Activated naive CD4-positive, alpha-beta T cell treated with Interleukin-2 at 50 U/mL for 16 hours (primary cell): ENCODE measurements at places on chromosomes 13 and 19.

DNA sequence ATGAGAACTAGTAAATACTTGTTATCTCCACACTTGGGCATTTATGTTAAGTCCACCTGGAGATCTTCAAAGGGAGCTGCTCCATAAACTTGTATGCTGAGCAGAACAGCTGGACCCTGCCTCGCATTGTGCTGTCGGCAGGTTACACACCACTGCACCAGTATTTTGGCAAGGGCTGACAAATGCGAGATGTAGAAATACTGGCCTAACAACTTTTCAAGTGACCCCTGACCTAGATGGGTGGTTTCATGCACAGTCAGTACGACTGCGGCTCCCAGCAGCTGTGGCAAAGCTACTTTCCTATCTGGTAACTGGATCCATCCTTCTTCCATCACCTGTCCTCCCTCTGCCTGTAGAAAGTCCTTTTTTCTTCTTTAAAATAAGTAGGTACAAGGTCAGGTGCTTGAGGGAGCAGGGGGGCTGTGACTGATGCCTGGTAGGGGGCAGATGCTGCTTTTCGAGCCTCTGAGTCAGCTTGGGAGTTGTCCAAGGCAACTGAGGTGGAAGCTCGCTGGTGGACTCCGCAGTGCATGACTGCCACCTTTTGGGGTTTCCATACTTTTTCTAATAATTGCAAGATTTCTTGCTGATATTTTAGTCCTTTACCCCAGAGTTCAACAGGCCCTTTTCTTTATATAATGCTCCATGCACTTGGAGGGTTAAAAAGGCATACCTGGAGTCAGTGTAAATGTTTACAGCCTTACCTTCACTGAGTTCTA, 86.8 kb downstream of the SLC25A15 start:
- DNase-seq = no peak

DNA sequence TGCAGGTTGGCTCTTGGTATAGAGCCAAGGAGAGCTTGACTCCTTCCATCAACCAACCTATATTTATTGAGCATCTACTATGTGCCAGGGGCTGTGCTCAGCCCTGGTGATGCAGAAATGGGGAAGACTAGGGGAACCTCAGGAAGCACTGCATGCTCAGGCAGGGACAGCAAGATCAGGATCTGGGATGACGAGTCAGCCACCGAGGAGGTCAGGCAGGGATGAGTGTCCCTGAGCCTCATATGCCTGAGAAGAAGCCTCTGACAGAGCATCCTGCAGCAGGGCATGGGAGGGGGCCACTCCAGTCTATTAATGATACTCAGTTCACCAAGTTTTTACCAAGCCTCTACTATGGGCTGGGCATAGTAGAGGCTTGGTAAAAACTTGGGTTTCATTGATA, 158.1 kb downstream of the KATNAL1 start:
- DNase-seq = no peak

DNA sequence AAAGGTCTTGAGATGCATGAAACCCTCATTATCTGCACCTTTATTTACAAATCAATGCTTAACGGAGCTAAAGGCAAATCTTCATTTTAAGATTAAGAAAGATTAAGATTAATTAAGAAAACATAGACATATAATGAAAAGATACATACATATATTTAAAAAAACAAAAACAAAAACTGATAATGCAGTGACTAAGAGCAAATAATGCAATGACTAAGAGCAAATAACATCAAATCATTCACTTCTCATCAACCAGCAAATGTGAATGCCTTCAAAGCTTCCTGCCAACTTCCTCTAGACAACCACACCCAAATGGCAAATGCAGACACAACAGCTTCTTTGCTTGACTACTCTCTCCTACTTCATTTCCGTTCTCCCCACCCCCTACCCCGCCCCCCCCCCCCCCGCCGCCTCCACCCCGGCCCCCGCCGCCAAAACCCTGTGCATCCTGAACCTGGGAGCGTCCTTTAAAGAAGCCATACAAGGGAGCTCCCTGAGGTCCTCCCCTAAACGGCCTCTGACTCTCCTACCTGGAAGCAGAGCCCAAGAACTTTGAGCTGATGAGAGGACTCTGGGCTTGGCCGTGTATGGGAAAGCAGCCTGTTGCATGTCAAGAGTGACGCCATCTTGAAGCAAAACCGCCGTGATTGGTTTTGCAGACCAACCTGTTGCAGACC, 24.5 kb downstream of the TEX101 start:
- DNase-seq = peak; percentile 22

- DNase-seq = no peak
Measured at GRCh38 chr19:48656840-48657474, 11.0 kb upstream of the CA11 start.

GRCh38 chr19:531753-532560, at the start of gene CDC34:
Gene CDC34 (plus strand): TSS chr19:531760. CDS start chr19:531932, 172 bp downstream.
- DNase-seq = no peak

GRCh38 chr13:61779456-61779855, 363.8 kb upstream of the PCDH20 start:
- DNase-seq = no peak

DNA sequence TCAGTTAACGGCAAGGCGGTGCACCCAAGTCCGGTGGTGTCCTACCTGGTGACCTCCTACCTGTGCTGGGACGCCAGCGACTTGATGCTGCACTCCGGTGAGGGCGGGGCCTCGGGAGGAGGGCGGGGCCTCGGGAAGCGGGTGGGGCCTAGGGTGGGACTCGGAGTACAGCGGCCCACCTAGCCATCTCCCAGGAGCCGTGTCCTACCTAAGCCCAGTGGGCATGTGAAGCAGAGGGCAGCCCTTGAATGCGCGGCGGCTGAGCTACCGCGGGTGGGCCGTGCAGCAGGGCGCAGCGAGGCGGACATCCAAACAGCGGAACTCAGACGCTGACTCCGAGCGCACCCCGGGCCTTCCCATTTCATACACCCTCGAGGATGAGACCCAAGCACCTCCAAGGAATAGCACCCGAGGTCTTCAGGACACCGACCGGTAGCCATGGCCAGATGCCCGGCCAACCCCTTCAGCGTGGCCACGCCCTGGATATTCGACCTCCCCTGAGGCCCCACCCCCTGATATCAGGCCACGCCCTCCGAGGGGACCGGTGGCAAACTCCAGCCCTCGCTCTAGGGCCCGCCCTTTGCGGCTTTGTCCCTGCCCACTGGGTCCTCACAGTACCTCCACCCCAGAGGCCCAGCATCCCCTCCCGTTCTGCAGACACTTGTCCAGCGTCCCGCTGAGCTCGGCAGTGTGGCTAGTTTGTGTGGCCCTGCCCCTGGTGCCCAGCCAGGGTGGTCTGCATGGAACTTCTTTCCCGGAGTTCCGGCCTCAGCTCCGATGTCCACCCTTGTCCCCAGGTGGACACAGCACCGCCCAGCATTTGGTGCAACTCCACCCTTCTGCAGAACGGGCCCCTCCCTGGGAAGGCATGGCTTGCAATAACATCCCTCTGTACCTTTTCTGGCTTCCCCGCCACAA, 5.4 kb downstream of the KLK1 start:
- peak; percentile 54 for DNase-seq

- DNase-seq = peak; percentile 11
Measured at GRCh38 chr13:44300895-44301638, 72.6 kb upstream of the SERP2 start.

DNA sequence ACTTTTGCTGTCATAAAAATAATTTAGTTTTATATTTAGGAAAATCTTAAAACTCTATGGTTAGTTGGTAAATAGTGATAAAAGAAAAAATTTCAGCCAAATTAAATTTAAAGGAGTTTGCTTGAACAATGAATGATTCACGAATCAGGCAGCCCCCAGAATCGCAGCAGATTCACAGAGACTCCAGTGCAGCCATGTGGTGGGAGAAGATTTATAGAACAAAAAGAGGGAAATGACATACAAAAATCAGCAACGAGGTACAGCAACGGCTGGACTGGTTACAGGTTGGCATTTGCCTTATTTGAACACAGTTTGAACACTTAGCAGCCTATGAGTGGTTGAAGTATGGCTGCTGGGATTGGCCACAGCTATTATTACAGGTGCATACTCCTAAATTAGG, 96.4 kb upstream of the MYCBP2 start:
- DNase-seq = no peak

DNA sequence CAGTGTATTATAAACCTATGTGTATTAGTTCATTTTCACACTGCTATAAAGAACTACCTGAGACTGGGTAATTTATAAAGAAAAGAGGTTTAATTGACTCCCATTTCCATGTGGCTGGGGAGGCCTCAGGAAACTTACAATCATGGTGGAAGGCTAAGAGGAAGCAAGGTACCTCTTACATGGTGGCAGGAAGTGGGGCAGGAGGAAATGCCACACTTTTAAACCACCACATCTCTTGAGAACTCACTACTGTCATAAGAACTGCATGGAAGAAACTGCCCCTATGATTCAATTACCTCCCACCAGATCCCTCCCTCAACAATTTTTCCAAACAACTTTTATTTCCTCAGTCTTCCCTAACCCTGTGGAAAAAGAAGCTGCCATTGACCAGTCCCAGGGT, 14.5 kb upstream of the TPP2 start:
- no peak for DNase-seq

DNA sequence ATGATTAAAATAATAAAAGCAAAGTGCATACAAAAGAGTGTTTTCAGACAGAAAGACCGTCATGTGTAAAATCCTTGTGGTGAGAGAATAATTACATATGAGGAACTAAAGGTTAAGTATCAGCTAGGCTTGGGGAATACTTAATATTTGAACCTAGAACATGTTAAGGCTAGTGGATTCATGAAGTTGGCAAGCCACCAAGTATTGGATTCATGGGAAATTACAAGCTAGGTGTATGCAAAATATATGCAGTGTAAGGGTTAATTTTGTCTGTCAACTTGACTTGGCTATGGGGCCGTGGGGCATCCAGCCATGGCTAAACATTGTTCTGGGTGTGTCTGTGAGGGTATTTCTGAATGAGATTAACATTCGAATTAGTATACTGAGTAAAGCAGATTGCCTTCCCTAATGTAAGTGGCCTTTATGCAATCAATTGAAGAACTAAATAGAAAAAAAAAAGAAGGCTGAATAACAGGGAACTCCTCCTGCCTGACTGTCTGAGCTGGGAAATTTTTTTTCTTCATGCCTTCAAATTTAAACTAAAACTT, 533.5 kb upstream of the KLF12 start:
- DNase-seq = no peak

DNA sequence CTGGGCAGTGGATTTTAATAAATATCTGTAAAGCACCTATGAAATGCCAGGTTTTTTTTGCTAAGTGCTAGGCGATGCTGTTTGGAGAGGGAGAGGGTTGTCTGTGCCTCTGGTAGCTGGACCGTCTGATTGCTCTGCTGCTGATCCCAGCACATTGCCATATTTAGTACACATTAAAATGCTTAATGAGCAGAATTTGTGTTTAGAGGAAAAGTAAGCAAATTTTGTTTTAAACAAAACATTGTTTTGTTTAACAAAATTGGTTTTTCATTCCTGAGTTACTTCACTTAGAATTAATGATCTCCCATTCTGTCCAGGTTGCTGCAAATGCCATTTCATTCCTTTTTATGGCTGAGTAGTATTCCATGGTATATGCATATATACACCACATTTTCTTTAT, 85.2 kb downstream of the LMO7 start:
- no peak for DNase-seq

- DNase-seq = no peak
Measured at GRCh38 chr13:62033934-62034333, 618.3 kb upstream of the PCDH20 start.

GRCh38 chr19:6012426-6013170, 34.7 kb upstream of the RANBP3 start:
- no peak for DNase-seq
